ENCODE measurements at places on chromosomes 13 and 19. TPM values are rescaled to one million over a fixed set of nuclear protein-coding genes. Genes with fewer than 3 reads are reported as not detected.

DNA sequence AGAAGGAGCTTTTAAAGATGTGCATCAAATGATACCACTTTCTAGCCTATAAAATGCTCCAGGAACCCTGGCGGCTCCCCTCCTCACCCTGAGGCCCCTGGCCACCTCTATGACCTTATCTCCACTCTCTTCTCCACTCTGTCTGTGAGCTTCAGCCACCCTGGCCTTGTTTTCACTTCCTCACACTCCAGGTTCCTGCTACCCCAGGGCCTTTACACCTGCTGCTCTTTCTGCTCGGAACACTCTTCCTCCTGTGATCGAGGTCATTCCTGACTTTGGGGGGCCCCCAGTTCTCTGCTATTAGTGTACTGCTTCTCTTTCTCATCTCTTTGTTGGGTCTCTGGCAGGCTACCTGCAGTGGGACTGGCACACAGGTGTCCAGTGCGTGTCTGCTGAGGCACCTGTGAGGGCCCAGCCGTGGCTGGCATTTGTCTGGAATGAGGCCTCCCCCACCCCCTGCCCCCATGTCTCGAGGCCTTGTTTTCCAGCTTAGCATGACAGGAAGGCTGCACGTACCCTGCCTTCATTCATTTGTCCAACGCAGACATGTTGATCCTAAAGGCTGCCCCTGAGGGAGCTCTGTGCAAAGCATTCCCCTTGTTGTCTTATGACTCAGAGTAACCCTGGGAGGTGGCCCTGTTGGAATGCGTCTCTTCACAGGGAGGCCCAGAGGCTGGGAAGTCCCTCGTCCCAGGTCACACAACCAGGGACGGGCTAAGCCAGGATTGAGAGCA, 2.3 kb downstream of the DDA1 start:
- no peak for DNase-seq

DNA sequence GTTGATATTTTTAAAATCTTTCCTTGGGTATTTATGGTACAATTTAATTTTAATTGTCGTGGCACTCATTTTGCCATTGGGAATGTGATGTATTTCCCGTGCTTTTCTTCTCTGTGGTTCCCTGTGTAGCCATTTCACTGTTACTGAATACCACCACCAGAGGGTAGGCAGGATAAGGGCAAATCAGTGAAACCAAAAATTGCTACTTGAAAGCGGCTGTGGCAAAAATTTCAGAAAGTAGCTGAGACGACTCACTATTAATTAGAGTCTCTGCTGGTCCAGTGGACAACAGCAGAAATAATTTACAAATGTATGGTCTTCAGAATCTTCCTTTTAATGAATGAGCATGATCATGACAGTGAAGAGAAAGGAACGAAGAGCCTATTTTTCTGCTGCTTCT, 34.4 kb upstream of the MIR17HG start:
- peak; percentile 51 for DNase-seq

GRCh38 chr13:96100457-96101220, 10.7 kb downstream of the HS6ST3 start:
- no peak for DNase-seq

DNA sequence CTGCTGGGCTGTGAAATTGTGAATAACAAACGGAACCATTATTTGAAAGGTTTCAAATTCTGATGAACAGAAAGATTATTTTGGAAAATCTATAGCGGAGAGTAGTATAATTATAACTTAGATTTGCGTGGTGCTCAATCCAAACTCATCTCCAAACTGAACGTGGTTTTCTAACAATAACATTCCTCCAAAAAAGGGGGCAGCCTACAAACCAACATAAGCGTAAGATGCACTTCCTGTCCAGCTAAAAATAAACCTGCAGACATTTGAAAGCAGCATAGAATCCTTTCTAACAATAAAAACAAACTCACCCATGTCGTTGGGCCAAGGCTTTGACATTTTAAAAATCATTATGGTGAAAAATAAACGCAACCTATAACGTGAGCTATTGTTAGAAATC, 178.4 kb downstream of the COL4A1 start:
- DNase-seq: no peak

DNA sequence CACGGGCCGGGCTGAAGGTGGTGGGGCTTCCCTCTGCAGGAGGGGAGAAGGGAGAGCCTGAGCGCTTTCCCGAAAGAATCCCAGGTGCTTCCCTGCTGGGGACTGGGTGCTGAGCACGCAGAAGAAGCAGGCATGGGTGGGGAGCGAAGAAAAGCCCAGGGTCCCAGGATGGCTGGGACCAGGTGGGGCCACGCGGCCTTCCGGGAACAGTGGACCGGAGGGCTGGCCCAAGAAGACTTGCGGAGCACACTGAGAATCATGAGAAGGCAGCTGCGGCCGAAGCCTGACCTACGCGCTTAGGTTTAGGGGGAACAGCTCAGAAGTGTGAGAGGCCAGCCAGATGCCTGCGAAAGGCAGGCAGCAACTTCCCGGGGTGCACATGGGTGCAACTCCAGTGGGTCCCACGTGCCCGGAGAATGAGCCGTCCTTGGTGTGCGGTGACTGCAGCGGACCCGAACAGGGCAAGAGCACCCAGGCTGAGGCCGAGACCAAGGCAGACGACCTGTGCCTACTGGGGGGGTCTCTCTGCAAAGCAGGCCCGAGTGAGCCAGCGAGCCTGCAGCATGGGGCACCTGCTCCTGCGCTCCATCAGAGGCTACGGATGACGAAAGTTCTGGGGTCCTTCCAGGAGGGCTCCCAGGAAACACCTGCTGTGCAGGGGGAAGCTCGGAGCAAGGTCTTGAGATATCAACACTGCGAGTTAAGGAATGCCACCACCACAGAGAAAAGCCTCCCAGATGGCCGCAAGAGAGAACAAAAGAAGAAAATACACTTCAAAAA, 52.4 kb downstream of the MLLT1 start:
- DNase-seq: no peak

Gene APOC4
- total RNA-seq: not detected

Gene CAPNS1
- 579 TPM for total RNA-seq

Gene DACH1
- total RNA-seq: 0.22 TPM

Gene PALM
- 21.2 TPM for total RNA-seq
